ENCODE measurements at places on chromosomes 1 and 21.

DNA sequence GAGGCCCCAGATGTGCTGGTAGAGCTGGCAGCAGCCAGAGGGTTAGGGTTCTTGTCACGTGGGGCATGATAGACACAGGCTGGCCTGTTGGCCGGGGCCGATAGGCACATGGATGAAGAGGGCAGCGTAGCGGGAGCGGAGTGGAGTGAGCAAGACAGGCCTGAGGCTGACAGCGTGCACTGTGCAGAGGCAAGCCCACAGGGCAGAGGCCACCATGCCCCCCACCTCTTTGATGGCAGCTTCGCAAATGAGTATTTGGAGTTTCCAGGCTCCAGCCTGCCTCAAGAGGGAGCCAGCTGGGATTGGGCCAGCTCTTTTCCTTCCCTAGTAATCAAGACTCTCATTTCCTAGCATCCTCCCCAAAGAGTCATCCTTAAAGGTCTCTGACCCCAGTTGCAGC, 43.5 kb downstream of the TMCC2 start:
- no peak for DNase-seq

DNA sequence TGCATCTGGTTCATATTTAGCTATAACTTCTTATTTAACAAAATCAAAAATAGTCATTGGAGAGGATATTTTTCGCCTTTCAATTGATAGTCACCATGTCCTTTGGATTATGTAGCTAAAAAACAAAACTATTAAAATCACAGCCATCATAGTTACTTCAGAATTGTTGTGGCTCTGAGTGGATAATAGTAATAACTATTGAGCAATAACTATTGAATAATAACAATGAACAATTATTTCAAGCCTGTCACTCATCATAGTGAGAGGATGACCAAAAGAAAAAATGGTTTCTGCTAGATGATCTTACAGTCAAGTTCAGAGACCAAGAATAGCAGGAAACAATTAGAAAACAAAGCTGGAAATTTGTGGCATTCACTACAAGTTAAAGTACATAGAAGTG, 38.4 kb upstream of the AGL start:
- DNase-seq, result no peak

GRCh38 chr1:220338759-220339158, 66.5 kb upstream of the RAB3GAP2 start:
- DNase-seq, result no peak

- no peak for DNase-seq
Observed at GRCh38 chr1:66271904-66272254, 262.1 kb upstream of the SGIP1 start.

DNA sequence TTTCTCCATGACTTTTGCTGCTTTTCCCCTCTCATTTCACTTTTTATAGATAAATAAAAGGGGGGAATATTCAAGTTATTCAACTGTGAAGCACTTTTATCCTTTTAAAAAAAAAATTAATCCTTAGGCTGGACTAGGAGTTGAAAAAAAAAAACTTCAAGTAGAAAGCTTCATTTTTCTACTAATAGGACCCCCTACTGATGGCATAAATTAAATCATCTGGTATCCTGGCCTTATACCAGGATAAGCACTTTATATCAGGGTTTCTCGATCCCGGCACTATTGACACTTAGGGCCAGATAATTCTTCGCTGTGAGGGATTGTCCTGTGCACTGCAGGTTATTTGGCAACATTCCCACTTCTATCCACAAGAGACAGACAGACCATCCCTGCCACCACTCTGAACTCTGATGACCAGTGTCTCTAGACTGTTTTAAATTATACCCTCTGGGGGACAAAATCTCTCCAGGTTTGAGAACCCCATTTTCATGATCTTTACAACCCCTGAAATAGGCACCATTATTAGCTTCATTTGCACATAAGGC, 17.6 kb downstream of the USP33 start:
- no peak for DNase-seq

- DNase-seq, result no peak
Observed at GRCh38 chr1:205943245-205943644, at the start of gene SLC26A9. Gene SLC26A9, minus strand, starts transcription at chr1:205943456. Its CDS starts 7,636 bp downstream, at chr1:205935820.

DNA sequence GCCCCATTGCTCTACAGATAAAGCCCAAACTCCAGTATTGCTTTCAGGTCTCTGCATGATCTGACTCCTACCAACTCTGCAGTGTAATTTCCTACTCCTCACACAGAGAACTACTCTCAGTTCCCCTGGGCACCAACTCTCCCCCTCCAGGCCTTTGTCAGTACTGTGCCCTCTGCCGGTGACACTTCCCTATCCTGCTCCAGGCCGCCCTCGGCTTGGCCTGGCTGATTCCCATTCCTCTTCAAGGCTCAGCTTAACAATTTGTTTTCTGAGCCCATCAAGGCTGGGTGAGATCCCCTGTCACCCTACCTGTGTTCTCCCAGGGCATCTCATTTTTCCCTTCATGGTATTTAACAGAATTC, 2.6 kb downstream of the SLAMF8 start:
- DNase-seq, result no peak

- no peak for DNase-seq
Observed at GRCh38 chr1:199590708-199591107, 436.8 kb upstream of the NR5A2 start.

DNA sequence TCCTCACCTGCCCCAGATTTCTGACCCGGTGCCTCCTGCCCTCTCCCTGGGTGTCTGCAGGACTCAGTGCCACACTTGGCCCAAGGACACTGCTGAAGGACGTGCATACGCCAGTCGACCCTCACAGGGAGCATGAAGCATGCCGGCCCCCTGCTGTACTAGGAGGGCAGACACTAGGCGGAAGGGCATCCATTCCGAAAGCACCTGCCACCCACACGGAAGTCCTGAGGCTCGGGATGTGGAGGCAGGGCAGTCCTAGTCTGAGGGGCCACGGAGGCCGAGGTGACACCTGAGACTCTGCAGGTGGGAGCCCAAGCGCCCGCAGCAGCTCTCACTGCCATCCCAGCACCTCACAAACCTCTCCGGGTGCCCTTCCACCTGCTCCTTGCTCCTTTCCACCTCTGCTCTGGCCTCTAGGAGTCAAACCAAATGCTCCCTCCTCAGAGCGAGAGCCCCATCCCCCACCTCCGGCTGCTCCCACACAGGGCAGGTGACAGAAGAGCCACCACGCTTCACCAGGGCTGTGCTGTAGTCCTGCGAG, 2.4 kb downstream of the NPHP4 start:
- DNase-seq, result no peak

GRCh38 chr1:228018961-228019721, 12.3 kb downstream of the WNT3A start:
- no peak for DNase-seq

GRCh38 chr1:188895611-188896010, 1582.1 kb downstream of the BRINP3 start:
- no peak for DNase-seq

GRCh38 chr1:80989455-80989854, 811.3 kb upstream of the ADGRL2 start:
- no peak for DNase-seq

DNA sequence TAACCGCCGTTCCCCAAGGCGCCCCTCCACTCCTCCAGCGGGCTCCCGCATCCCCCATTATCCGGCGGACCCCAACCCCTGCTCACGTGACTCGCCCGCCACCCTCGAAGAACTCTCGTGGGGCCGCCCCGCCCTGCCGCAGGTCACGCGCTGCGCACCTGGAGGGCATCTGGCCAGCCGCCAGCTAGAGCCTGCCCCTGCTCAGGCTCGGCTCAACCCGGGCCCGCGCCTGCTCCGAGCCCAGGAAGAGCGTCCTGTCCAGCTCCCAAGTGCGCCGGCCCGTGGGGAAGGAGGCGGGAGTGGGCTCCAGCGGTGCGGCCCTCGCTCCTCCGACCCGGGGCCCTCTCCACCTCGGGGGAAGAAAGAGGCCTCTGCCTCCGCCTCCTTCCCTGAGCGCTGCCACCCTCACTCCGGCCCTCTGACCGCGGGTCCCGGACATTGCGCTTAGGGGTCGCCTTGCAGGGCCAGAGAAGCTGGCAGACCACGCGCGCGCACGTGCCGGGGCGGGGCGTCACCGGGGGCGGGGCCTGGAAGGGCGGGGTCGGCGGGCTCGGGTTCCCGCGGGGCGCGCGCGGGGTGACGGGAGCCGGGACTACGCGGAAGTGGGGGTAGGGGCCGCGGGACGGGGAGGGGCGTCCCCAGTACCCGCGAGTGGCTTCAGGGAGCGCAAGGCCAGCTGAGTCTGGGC, 28.4 kb downstream of the HMGN2 start:
- DNase-seq, result peak; percentile 97

GRCh38 chr21:29144736-29145353, 14.4 kb downstream of the MAP3K7CL start:
- no peak for DNase-seq

- DNase-seq, result no peak
Observed at GRCh38 chr21:22355949-22356348, 1357.7 kb downstream of the NCAM2 start.

- DNase-seq, result no peak
Observed at GRCh38 chr1:145857170-145857569, 1.7 kb downstream of the PIAS3 start.

DNA sequence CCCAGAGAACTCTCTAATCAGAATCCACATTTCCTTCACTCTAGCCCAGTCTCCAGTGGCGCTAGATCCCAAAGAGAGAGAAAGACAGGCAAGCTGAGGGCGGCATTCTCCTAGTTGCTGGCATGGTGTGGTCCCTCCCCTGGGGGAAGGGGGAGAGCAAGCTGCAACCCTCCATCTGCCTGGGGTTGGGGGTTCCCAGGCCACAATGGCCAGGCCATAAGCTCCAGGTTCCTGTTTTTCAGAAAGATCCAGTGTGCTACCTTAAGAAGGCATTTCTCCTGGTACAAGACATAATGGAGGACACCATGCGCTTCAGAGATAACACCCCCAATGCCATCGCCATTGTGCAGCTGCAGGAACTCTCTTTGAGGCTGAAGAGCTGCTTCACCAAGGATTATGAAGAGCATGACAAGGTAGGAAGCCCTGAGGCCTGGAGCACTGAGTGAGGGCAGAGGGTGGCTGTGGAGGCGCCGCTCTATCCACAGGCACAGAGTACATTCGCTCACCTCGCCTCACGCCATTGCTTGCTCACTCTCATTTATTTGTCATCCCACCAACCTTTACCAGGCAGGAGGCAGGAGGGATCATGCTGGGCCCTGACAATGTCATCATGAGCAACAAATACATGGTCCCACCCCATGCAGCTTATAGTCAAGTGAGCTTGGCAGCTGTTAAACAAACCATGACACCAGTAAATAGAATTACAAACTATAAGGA, 6.6 kb downstream of the CSF1 start:
- no peak for DNase-seq

DNA sequence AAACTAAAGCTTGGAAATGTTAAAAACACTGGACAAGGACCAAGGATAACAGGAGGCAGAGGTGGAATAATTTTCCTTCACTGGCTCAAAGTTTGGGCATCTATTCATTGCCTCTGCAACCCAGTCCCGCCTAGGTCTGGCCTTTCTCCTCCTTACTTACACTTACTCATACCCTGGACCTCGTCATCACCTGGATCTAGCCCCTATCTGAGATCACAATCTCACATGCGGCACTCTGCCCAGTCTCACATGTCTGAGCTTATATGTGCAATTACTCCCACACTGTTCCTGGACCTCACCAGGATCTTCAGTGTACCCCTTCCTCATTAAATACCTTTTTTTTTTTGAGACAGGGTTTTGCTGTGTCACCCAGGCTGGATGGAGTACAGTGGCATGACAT, 37.6 kb downstream of the NVL start:
- DNase-seq, result no peak

DNA sequence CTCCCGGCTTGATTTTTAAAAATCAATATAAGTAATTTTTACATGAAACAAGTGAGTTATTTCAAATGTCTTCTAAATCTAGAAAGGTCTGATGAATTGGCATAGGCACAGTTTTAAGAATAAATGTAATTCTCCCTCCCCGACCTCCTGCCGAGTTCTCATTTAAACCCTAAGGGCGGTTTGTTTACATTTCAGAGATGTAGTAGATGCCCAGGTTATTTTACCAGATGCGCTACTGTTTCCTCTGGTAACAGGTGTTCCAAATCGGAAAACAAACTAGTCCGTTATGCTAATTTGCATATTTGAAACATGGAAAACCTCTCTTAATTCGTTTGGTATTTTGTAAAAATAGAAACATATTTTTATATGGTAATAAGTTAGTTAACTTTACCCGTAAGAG, 53.8 kb upstream of the CFAP126 start:
- DNase-seq, result no peak
